ENCODE measurements at places on chromosomes 13 and 19. TPM values are rescaled to one million over a fixed set of nuclear protein-coding genes. Genes with fewer than 3 reads are reported as not detected.

The ADPRHL1 gene
- 0.54 TPM for total RNA-seq

The RGCC gene
- total RNA-seq = 185 TPM

DNA sequence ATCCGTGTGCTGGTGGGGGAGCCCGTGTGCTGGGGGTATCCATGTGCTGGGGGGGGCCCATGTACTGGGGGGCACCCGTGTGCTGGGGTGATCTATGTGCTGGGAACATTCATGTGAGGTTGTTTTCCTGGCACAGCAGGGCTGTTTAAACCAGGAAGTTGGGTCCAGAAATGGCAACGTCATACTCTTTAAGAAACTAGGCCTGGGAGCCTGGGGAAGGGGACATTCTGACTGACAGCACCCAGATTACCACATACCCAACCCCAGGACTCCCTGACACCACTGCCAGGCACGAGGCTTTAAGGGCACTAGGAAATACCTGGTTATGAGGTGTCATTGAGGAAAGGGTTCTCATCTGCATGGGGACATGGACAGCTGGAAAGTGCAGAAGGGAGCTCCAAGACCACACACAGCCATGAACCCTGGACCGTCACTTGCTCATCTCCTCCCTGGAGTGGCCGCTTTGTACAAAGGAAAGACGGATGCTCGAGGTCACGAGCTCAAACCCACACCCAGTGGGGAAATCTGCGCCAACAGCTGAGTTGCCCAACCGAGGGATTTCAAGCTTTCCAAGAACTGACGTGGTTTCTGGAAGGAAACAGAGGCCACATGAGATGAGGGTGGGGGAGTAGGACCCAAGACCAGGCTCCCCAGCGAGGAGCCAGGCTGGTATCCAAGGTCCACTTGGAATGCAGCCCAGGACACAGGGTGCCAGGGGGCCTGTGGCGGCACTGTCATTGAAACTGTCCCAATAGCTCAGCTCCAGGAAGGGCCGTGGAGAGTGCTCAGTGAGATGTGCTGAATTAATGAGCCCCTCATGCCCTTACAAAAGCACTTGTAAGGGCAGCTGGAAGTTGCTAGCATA lies 40.9 kb downstream of the RAB20 start:
- no peak for DNase-seq

- DNase-seq = no peak
Observed at GRCh38 chr19:35122687-35123551, 7.3 kb downstream of the FXYD3 start.

DNA sequence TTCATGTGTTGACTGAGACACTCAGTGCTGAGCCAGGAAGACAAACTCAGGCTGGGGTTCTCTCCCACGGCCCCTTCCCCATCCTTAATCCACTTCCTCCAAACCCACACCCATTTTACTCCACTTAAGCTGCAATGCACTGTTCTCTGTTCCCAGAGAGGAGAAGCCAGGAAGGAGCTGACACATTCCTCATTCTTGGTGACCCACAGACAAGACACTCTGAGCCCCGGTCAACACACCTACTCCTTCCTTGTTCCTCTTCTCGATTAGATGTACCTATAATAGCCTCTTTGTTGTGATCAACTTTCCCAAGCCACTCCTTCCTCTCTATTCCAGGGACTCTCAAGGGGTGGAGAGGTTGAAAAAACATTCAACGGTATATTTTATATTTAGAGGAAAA lies 47.1 kb downstream of the INSR start:
- no peak for DNase-seq

All from activated T-cell treated with anti-CD3 and anti-CD28 coated beads, Interleukin-2, amount 50 U/mL, for 4 hours (primary cell).